Sigmoid colon (tissue), 7 donors: ENCODE measurements at places on chromosomes 6 and 20. TPM values are rescaled to one million over a fixed set of nuclear protein-coding genes. Genes with fewer than 3 reads are reported as not detected.

Gene MDFI
- 5.6 TPM for total RNA-seq

Gene MBOAT1
- total RNA-seq = 15.6 TPM

Gene TREM2
- 3.6 TPM for total RNA-seq

Gene C6orf118
- not detected for total RNA-seq

Gene MAP3K7
- 21.2 TPM for total RNA-seq

Gene CDKN1A
- 35.7 TPM for total RNA-seq

Gene CYB5R4
- total RNA-seq = 14.3 TPM

Gene TTLL9
- total RNA-seq = 1.1 TPM
